ENCODE measurements at places on chromosomes 2 and 18.

- DNase-seq: peak; percentile 58
These were observed 139.0 kb downstream of the DDX1 start for GRCh38 chr2:15730545-15731212.

- no peak for DNase-seq
These were observed 27.8 kb downstream of the TWIST2 start for GRCh38 chr2:238875471-238876231.

DNA sequence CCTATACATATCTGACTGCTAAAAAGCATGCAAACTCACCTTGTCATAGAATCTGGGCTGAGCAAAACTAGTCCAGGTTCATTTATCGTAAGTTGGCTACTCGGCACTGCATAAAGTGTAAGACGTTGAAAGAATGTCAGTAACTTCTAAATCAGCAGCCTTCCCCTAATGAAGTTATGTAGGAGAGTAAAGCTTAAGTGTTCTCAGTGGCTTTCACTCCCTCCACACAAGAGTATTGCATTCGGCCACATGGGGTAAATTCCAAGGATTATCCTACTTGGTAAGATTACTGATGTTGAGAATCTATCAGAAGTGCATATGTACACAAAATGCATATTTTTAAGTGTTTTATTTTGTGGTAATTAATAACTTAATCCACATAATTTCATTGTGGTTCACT lies 130.1 kb downstream of the LCLAT1 start:
- no peak for DNase-seq

DNA sequence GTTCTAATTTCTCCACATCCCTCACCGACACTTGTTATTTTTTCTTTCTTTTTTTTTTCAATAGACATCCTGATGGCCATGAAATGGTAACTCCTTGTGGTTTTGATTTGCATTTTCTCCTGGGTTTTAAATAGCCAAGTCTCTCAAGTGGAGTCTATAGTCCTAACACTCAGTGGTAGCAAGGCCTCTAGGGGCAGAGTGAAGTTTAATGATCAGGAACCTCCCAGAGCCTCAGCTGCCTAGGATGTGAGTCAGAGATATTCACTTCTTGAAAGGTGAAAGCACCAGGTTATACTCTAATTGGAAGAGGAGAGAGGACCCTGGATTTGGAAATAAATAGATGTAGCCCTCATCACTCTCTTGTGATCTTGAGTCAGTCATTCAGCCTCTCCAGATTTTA lies 62.7 kb upstream of the CAPN13 start:
- no peak for DNase-seq

GRCh38 chr2:20207051-20207450 lies 17.9 kb downstream of the SDC1 start:
- DNase-seq: no peak

GRCh38 chr2:173223871-173224270 lies 130.8 kb upstream of the CDCA7 start:
- DNase-seq: no peak

- no peak for DNase-seq
These were observed 15.7 kb upstream of the LYPD6 start for GRCh38 chr2:149314687-149315086.
